ENCODE measurements at places on chromosomes 12 and 14. TPM values are rescaled to one million over a fixed set of nuclear protein-coding genes. Genes with fewer than 3 reads are reported as not detected.

Gene CYP46A1
- total RNA-seq, result 1.3 TPM

Gene SERPINA6
- not detected for total RNA-seq

Gene TAS2R19
- total RNA-seq, result 14.9 TPM

Gene CBLN3
- total RNA-seq, result 2.1 TPM

Gene MLF2
- 103 TPM for total RNA-seq

Gene NPFF
- total RNA-seq, result not detected

Gene CLEC2D
- 9.6 TPM for total RNA-seq

Gene SUPT16H
- 59.0 TPM for total RNA-seq

- H3K27me3 ChIP-seq, result no peaks in the 10 kb centered on the region
- no peak overlapping the region for H3K27ac ChIP-seq
- no peak for DNase-seq
- H3K4me3 ChIP-seq, result no peak overlapping the region
- H3K36me3 ChIP-seq, result no peaks in the 10 kb centered on the region
These were observed 353.9 kb upstream of the TBX3 start for GRCh38 chr12:115037830-115038229.

DNA sequence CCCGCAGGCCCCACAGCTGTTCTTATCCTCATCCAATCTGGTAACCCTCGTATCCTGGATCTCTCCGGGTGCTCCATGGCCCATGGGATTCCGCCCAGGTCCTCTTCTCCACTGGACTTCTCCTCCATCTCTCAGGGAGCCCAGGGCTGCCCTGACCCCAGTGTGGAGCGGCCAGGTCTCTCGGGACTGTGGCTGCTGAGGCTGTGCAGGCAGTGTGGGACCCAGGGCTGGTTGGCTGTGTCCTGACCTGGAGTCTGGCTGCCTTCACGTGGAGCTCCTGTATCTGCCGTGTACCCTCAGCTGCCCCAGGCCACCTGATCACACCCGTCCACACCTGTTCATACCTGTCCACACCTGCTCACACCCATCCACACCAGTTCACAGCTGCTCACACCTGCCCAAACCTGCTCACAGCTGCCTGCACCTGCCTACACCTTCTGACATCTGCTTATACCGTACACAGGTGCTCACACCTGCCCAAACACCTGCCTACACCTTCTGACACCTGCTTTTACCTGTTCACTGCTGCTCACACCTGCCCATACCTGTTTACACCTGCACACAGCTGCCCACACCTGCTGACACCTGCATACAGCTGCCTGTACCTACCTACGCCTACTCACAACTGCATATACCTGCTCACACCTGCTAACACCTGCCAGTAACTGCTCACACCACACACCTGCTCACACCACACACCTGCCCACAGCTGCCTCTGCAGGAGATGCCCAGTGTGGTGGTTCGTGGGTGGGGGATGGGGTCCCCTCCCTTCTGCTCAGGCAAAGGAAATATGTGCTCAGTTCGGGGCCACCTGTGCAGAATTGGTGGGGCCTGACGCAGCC is 92.2 kb downstream of the GALNT9 start:
- no peaks in the 10 kb centered on the region for H3K36me3 ChIP-seq
- no peaks in the 10 kb centered on the region for H3K27me3 ChIP-seq
- H3K4me3 ChIP-seq, result no peak overlapping the region
- no peaks in the 10 kb centered on the region for H3K4me1 ChIP-seq
- DNase-seq, result no peak

DNA sequence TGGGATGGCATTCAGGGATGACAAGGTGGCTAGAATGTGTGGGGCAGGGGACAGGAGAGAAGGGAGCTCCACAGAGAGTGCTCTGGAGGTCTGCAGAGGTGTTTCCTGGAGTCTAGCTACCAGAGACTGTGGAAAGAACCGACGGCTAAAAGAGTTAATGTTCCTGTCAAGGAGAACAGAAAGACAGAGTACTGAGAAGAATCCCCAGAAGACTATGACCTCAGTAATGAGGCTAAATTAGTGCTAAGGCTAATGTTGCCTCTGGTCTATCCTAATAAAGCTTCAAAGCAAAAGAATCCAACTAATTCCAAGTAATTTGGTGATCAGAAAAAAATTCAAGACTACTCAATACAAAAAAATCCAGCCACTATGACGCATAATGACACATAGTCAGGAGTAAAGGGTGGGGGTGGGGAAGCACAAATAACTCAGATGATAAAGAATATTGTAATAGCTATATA is 44.7 kb downstream of the FERMT2 start:
- no peaks in the 10 kb centered on the region for H3K36me3 ChIP-seq
- no peaks in the 10 kb centered on the region for H3K27me3 ChIP-seq
- peak overlapping the region; percentile 74 for H3K27ac ChIP-seq
- H3K4me1 ChIP-seq, result peaks cover 60% of the 10 kb centered on the region

DNA sequence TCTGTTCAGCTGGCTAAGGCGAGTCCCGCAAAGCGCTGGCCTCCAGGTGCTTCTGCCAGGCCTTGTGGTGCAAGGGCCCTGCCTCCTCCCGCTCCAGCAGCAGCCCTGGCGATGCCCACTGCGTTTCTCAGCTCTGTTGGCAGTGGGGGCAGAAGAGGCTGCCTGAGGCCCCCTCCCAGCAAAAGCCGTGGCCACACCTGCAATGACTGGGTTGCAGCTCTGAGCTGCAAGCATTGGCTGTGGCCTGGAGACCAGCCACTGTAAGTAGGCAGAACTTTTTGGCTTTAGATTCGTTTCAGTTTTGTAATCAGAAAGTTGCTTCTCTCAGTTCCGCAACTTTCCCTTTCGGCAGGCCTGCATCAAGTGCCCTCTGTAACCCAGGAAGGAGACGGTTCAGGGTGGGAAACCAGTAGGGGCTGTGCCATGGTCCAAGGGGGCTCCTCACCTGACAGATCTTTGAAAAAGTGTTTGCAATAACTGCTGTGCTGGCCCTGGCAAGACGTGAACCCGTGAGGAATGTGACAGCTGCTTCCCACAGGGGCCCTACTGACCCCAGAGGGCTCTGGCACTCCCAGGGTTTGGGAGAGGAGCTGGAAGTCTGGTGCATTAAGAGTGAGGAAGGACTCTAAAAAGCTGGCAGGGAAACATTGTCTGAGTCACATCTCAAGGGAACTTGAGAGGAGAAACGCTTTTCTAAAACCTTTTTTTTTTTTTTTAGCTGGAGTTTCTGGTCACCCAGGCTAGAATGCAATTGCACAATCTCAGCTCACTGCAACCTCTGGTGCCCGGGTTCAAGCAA is 54.5 kb upstream of the MAX start:
- H3K27ac ChIP-seq, result peak overlapping the region; percentile 79
- H3K27me3 ChIP-seq, result no peaks in the 10 kb centered on the region
- peak overlapping the region; percentile 17 for H3K4me3 ChIP-seq
- no peaks in the 10 kb centered on the region for H3K4me1 ChIP-seq
- DNase-seq, result no peak

DNA sequence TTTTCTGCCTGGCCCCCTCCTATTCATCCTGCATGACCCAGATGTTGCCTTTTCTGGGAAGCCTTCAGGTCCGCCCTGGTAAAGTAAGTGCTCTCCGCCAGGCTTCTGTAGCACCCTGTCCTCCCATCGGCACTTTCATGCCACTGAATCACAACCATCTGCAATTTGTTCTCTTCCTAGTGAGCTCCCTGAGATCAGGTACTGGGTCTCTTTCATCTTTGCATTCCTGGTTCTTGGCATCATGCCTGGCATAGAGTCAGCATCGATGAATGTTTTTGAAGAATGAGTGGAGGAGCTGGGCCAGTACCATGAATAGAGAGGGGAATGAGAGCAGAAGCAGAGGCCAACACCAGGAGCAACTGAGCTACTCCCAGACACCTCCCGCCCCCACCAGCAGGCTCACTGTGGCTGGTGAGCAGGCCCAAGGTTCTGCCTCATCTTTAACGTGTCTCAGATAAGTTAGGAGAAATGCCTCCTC is 13.1 kb downstream of the ZDHHC22 start:
- no peaks in the 10 kb centered on the region for H3K27me3 ChIP-seq
- no peaks in the 10 kb centered on the region for H3K36me3 ChIP-seq
- no peak overlapping the region for H3K4me3 ChIP-seq
- no peak for DNase-seq
- no peak overlapping the region for H3K27ac ChIP-seq

DNA sequence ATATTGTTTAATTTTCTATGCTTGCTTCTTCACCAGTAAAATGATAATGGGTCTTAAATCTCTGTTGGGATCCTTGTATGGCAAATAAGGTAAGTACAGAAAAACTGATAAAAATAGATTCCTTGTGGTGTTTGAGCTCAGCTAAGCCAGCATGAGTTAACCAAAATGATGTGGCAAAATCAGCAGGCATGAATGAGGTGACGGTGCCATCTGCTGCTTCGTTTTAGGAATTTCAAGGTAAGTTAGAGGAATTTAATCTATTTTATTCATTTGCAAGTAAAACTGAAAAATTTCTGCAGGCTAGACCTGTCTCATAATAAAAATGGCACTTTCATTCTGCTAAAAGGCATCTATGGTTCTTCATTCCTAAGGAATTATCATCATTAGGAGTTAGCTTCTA is 10.0 kb upstream of the CLEC7A start:
- DNase-seq, result peak; percentile 40
- no peaks in the 10 kb centered on the region for H3K4me1 ChIP-seq

GRCh38 chr12:64018524-64018923 is 174.0 kb downstream of the SRGAP1 start:
- no peak overlapping the region for H3K4me3 ChIP-seq
- H3K27me3 ChIP-seq, result no peaks in the 10 kb centered on the region
- no peaks in the 10 kb centered on the region for H3K4me1 ChIP-seq
- no peak for DNase-seq
- H3K36me3 ChIP-seq, result peaks cover 12% of the 10 kb centered on the region

DNA sequence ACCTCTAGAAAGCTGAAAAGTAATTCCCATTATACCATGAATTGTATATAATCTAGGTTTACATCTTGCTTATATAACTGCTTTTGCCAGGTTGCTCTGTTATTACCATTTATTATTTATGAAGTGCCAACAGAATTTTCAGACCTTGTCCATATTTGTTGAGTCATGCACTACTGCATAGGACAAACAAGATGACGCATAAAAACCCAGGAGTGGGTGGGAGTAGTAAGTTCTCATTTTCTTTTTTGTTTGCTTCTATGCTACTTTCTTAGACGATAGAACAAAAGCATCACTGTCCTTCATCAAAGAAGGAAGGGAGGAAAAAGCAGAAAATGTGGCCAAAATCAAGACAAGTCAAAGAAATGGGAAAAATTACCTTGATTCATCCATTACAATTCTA is 119.0 kb upstream of the RASSF8 start:
- no peaks in the 10 kb centered on the region for H3K27me3 ChIP-seq
- H3K4me3 ChIP-seq, result no peak overlapping the region
- H3K36me3 ChIP-seq, result no peaks in the 10 kb centered on the region
- DNase-seq, result no peak

DNA sequence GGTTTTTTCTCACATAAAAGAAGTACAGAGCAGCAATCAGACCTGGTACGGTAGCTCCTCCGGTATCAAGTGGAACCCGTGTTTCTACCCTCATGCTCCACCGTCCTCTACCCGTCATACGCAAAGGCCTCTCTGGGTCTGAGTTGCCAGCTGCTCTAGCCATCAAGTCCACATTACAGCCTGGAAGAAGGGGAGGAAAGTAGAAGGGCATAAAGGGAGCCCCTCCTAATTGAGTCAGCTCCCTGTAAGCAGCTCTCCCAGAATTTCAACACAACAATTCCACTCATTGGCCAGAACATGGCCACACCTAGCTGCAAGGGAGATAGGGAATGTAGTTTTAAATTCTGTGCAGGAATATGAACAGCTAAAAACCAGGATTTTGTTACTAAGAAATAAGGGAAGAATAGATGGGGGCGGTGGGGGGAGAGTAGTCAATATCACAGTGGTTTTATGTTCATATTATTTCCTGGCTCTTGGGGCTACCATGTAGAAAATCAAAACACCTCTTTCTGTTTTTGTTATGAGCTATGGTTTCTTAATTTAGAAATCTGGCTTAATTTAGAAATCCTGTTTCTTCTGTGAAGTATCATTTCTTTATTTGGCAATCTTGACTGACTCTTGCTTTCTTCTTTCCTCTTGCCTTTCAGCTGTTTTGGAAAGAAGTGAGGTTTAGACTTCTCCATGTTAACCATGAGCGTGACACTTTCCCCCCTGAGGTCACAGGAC is 103.9 kb downstream of the AKAP6 start:
- no peak overlapping the region for H3K4me3 ChIP-seq
- no peaks in the 10 kb centered on the region for H3K4me1 ChIP-seq
- H3K27ac ChIP-seq, result no peak overlapping the region
- H3K27me3 ChIP-seq, result no peaks in the 10 kb centered on the region
- H3K36me3 ChIP-seq, result no peaks in the 10 kb centered on the region
- no peak for DNase-seq

DNA sequence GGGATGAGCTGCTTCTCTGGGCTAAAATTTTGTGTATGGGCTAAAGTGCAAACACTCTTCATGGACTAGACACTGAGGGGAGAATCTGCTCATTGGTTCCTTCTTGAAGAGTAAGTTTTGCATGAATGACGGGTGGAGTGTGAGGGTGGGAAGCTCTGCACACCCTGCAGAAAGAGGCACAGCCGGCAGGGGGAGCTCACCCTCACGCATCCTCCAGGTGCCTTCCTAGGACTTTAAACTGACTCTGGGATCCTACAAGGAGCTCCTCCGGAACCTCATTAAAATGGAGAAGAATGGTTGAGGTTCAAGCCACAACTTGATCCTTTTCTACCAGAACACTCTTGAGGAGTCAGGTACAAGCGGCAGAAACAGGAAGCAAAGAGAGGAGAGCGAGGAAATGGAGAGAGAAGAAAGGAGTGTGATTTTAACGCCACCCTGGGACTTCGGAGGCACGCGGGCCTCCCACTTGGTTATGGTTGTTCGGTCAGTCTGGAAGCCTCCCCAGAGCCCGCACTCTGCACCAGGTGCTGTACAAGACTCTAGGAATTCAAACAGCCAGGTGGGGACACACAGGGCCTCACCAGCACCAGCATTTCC is 87.5 kb downstream of the SETD3 start:
- no peak overlapping the region for H3K4me3 ChIP-seq
- H3K4me1 ChIP-seq, result no peaks in the 10 kb centered on the region
- H3K27ac ChIP-seq, result no peak overlapping the region
- H3K36me3 ChIP-seq, result no peaks in the 10 kb centered on the region
- H3K27me3 ChIP-seq, result no peaks in the 10 kb centered on the region
- no peak for DNase-seq

DNA sequence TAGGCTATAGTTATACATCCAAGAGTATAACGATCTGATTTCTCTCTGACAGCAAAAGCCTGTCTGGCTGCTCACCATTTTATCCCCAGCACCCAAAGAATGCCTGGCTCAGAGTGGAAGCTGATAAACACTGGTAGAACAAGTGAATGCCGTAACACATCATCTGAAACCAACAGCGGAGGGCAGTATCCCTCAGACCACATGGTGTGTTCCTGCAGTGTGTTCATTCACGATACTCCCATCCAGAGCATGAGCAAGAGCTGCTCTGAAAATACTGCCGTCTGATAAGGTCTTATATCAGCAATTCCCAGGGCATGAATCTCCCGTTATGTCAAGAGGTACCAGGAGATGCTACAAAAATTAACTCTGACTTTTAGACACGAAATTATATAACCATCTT is 95.9 kb downstream of the TTC7B start:
- no peaks in the 10 kb centered on the region for H3K36me3 ChIP-seq
- no peak for DNase-seq
- H3K4me1 ChIP-seq, result no peaks in the 10 kb centered on the region
- H3K27ac ChIP-seq, result no peak overlapping the region
- no peak overlapping the region for H3K4me3 ChIP-seq
- no peaks in the 10 kb centered on the region for H3K27me3 ChIP-seq

Data from tibial nerve (tissue), 4 donors.